Stimulated activated CD8-positive, alpha-beta memory T cell treated with anti-CD3 and anti-CD28 coated beads, Interleukin-7, amount 100 ng/mL, for 1 hour (primary cell): ENCODE measurements at places on chromosomes 11 and 22.

- no peak for DNase-seq
Observed at GRCh38 chr11:1674173-1675131, 22.5 kb upstream of the KRTAP5-6 start.

DNA sequence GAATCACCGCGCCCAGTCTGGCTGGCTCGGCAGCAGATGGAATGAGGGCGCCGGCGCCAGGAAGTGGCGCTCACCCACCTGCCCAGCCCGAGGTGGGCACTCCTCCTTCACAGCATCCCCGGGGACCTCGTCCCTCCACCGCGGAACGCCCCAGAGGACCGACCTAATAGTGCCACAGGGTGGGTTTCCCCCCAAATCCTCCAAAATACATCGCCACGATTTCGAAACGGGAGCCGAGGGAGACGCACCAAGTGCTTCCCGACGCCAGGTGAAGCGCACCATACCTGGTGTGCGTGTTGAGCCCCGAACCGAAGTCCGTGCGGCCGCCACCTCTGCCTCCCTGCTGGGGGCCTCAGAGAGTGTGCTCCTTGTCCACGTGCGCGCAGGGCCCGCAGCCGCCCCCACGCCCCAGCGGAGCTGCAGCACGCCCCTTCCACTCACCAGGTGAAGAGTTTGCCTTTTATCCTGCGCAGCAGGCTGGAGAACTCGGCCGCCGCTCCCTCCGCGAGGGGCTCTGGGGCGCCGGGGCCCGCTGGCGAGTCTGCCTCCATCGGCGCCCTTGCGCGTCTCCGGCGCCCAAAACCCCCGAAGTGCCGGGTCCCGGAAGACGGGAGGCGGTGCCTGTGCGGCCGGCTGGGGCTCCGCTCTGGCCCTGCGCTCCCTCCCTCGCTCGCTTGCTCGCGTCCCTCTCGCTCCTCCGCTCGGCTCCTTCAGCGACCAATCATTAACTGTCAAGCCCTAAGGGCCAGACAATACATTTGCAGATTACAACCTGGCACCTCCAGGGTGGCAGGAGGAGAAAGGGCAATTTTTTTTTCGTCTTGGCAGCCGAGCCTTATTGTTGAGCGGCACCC lies at the start of gene SLC35F2:
SLC35F2 (minus strand) TSS at position 571 of the 854 bp plus-strand sequence; CDS start at position 551, 20 bp downstream.
- peak; percentile 40 for DNase-seq

- DNase-seq: no peak
Observed at GRCh38 chr11:112017538-112017937, 7.7 kb upstream of the DLAT start.

DNA sequence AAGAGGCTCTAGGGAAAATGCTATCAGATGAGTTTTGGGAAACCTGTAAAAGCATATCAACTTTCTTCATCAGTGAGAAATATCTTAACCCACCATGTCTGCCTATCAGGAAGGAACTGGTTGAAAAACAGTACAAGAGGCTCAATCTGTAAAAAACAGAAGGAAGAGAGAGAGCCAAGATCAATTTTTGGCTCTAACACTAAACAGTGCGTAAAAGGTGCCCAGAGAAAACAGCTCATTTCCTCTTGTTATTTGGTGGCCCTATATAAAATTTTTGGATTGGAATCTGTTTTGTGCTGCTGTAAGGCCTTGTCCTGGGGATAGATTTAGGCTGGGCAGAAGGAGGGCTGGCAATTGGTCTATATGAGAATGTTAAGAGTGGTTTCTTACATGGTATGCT lies 12.1 kb downstream of the MS4A2 start:
- DNase-seq: no peak

GRCh38 chr11:31022080-31022479 lies 347.5 kb downstream of the DCDC1 start:
- no peak for DNase-seq

DNA sequence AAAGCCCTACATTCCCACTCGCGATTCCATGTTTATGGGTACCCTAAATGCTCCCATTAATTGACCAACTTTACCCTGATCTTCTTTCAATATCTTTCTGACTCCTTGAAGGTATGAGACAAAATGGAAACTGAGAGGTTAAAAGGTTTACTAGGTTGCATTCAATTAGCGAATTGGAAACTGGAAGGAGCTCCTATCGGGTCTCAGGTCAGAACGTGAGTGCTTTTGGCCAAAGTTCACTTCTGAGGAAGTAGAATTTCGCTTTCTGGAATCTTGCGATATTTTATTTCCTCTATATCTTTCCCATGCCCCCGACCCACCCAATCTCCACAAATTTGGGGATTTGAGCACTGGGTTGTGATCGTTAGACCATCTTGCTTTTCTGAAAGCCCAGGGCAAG lies 2.6 kb downstream of the EHF start:
- no peak for DNase-seq

DNA sequence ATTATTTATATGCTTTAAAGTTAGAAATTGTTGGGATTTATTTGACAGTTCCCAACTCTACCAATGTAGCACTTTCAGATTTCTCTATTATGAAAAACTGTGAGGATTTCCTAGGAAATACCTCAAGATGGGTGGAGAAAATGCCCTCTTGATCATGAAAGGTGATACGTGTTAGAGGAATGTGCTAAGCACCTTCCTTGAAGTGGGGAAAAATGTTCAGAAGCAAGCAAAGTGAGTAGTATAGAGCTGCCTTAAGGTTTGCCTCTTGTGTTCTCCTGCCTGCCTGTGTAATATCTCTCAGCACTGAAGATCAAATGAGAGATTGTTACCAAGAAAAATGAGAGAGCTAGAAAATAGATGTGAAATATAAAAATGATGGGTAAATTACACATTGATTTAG lies 58.2 kb downstream of the YAP1 start:
- DNase-seq: no peak

- no peak for DNase-seq
Observed at GRCh38 chr22:38080850-38081635, 2.9 kb downstream of the SLC16A8 start.

GRCh38 chr11:134951305-134951700 lies 539.3 kb upstream of the B3GAT1 start:
- DNase-seq: no peak

GRCh38 chr22:46758867-46759290 lies 3.6 kb upstream of the TBC1D22A start:
- DNase-seq: no peak

- DNase-seq: no peak
Observed at GRCh38 chr22:17943533-17944249, 80.7 kb downstream of the MICAL3 start.

- DNase-seq: no peak
Observed at GRCh38 chr11:108543316-108543964, 45.3 kb upstream of the POGLUT3 start.

- DNase-seq: no peak
Observed at GRCh38 chr11:98710986-98711385, 309.8 kb upstream of the CNTN5 start.

DNA sequence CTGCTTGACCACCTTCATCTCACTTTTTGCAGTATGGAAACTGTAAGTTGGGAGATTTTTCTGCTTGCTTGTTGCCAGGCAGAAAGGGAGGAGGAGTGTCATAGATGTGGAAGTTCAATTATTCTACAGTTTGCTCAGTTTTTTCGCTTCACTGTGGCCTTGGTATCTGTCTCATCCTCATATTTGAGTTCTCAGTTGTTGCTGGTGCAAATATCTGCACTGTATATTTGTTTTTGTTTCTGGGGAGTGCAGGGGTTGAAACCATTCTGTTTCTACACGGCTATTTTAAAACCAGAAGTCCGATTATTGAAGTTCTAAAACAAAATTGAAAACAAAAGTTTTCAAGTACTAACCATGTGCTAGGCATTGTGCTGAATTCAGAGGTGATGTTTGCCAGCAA lies 153.4 kb downstream of the JRKL start:
- DNase-seq: no peak

- DNase-seq: no peak
Observed at GRCh38 chr11:107271425-107271824, 186.2 kb downstream of the CWF19L2 start.

GRCh38 chr11:5257296-5257695 lies 2.7 kb upstream of the HBG2 start:
- no peak for DNase-seq

- DNase-seq: no peak
Observed at GRCh38 chr11:45984192-45984591, 61.7 kb downstream of the LARGE2 start.

GRCh38 chr11:117900121-117900648 lies 23.7 kb upstream of the FXYD6 start:
- DNase-seq: no peak

GRCh38 chr22:24455039-24455438 lies 27.6 kb downstream of the ADORA2A start:
- DNase-seq: no peak

- DNase-seq: no peak
Observed at GRCh38 chr11:61922539-61922938, 5.2 kb upstream of the RAB3IL1 start.

DNA sequence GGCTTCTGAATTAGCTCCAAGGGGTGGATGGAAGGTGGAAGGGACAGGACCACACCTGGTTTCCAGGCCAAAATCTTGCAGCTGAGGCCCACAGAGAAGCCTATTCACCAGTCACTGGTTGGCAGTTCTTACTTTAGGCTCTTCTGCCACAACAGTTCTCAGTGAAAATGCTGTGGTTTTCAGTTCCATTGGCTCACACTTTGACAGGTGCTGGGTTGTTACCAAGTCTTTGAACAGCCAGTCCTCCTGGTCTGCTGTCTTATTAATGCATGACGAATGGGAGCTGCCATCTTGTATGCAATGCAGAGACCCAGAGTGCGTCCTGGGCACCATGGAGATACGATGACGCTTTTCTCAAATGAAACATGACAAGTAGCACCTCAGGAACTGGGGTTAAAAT lies 232.0 kb upstream of the ZBED5 start:
- DNase-seq: no peak

- no peak for DNase-seq
Observed at GRCh38 chr22:47142427-47143046, 380.1 kb downstream of the TBC1D22A start.

DNA sequence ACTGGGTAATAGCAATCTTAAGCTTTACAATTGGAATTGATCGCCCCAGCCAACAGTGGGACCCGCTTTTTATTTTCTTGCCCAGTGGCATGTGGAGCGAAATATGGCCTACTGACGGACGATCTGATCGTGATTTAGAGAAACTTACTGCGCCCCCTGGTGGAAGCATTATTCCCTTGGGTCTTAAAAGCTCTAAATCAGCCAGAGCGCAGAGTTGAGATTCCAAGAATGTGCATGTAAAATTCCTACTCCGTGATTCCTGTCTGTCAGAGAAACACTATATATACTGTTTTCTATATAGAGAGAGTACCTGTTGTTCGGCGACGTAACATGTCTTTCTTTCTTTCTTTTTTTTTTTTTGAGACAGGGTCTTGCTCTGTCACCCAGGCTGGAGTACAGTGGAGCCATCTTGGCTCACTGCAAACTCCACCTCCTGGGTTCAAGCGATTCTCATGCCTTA lies 3.7 kb upstream of the DPF2 start:
- peak; percentile 77 for DNase-seq

- no peak for DNase-seq
Observed at GRCh38 chr11:6607190-6607795, 3.7 kb downstream of the ILK start.

- DNase-seq: no peak
Observed at GRCh38 chr11:65897020-65897471, 3.1 kb downstream of the FOSL1 start.

GRCh38 chr22:44549701-44550100 lies 51.7 kb upstream of the RTL6 start:
- no peak for DNase-seq

DNA sequence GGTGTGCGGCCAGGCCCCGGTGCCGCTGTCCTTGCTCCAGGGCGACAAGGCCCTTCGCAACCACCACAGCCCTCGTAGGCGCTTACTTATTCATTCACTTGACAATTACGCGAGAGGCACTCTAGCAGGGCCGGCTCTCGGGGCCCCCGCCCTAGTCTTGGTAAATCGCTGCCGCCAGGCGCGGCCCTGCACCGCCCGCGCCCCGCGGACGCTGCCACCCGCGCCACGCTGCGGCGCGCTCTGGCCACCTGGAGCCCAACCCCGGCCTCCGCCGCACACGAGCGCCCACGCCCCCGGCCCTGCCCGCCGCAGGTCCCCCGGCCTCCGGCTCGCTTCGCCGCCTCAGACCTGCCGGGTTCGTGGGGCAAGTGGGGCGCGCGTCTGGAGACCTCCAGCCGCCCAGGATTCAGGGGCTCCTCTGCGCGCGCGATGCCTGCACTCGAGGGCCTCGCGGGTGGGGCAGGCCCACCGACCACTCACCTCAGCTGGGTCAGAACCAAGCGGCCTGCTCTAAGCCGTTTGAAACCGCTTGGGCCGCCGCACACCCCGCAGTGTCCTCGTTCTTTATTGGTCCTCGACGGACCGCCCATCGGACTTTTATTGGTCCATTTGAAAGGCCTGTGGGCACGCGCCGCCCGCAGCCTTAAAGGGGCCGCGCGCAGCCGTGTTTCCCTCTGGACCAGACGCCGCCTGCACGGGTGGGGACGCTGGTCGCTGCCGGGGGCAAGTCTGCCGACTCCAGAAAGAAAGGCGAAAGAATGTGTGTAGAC lies at the start of gene CKAP5:
CKAP5 (minus strand) TSS at position 541 of the 770 bp plus-strand sequence. CDS start 25,049 bp downstream, outside the sequence.
- DNase-seq: peak; percentile 74

DNA sequence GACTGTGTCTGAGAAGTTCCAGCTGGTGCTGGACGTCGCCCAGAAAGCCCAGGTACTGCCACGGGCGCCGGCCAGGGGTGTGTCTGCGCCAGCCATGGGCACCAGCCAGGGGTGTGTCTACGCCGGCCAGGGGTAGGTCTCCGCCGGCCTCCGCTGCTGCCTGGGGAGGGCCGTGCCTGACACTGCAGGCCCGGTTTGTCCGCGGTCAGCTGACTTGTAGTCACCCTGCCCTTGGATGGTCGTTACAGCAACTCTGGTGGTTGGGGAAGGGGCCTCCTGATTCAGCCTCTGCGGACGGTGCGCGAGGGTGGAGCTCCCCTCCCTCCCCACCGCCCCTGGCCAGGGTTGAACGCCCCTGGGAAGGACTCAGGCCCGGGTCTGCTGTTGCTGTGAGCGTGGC lies 47.9 kb downstream of the GRAMD4 start:
- DNase-seq: no peak

GRCh38 chr11:79794484-79795393 lies 353.9 kb upstream of the TENM4 start:
- no peak for DNase-seq

- no peak for DNase-seq
Observed at GRCh38 chr22:42758931-42759629, 38.4 kb upstream of the A4GALT start.

DNA sequence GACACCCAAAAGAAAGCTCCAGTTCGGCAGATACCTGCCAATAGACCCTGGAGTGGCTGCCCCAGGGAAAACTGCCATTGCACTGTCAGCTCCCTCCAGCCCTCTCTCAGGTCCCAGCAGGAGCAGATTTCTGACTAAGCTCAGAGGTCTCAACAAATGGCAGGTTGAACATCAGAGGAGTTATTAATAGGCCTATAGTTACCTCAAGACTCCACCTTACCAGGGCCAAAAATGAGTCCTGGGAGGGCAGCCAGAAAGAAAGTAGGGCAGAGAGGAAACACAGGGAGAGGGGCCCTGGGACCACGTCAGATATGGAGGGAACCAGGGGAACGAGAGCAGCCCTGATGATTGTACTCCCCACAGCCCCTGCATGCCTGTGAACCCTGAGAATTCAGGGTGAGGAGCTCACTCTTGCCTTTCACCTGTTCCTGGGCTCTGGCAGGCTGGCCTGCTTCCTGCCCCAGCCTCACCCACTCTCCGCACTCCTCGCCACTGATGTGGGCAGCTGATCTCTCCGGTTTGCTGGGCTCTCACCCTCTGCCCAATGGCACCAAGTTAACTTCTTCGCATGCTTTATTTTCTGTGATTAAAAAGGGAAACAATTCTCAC lies 4.3 kb upstream of the RGL4 start:
- DNase-seq: no peak

GRCh38 chr11:80084608-80085007 lies 643.8 kb upstream of the TENM4 start:
- no peak for DNase-seq
